Left lung (tissue), 14 donors: ENCODE measurements at places on chromosomes 16 and 17. TPM values are rescaled to one million over a fixed set of nuclear protein-coding genes. Genes with fewer than 3 reads are reported as not detected.

The GRAPL gene
- polyA plus RNA-seq = 12.2 TPM

The MMD gene
- 25.6 TPM for polyA plus RNA-seq

The CLEC18A gene
- polyA plus RNA-seq = 0.69 TPM

- DNase-seq = no peak
Measured at GRCh38 chr17:3729881-3730280, 6.2 kb downstream of the HASPIN start.

- no peak for DNase-seq
Measured at GRCh38 chr16:29714972-29715371, 30.8 kb downstream of the C16orf54 start.

DNA sequence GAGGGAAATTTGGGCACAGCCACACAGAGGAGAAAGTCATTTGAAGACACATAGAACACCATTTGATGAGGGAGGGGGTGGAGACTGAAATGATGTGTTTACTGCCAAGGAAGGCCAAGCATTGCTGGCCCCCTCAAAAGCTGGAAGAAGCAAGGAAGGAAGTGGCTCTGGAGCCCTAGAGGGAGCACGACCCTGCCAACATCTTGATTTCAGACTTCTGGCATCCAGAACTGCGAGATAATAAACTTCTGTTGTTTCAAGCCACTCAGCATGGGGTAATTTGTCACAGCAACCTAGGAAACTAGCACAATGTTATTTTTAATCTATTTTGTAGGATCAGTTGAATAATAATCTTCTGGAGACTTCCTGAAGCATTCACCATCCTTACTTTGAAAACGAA, 314.8 kb upstream of the GOT2 start:
- no peak for DNase-seq

GRCh38 chr17:57562184-57562698, 182.9 kb downstream of the CCDC182 start:
- no peak for DNase-seq

GRCh38 chr17:73952082-73952479, 251.4 kb upstream of the RPL38 start:
- no peak for DNase-seq

- no peak for DNase-seq
Measured at GRCh38 chr16:5622234-5622884, 524.8 kb upstream of the EEF2KMT start.

DNA sequence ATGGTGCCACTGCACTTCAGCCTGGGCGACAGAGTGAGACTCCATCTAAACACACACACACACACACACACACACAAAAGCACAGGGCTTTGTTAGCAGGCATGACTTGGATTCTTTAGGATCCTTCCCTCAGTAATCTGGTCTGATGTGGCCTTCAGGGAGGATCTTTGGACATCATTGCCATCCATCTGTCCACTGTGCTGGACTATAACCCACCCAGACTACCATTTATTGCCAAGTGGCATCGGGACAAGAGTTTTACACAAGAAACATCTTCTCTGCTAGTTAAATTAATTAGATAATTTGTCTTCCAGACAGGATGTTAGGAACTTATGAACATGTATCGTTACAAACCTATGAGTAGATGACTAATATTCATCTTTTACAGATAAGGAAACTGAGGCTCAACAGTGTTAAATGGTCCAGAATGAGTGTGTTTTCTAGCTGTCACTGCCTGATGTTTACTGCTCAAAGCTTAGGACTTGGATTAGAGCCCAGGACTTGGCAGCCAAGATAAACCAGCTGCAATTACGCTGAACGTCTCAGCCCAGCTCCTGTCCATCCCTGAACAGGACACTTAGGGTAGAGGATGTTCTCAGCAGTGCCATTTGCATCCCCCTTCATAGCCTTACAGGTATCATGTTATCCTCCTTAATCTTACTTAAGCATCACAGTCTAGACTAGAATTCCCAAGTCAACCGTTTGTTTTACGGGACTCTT, 285.8 kb downstream of the WWOX start:
- no peak for DNase-seq

GRCh38 chr16:57409065-57409464, 4.5 kb downstream of the CCL17 start:
- DNase-seq = no peak

DNA sequence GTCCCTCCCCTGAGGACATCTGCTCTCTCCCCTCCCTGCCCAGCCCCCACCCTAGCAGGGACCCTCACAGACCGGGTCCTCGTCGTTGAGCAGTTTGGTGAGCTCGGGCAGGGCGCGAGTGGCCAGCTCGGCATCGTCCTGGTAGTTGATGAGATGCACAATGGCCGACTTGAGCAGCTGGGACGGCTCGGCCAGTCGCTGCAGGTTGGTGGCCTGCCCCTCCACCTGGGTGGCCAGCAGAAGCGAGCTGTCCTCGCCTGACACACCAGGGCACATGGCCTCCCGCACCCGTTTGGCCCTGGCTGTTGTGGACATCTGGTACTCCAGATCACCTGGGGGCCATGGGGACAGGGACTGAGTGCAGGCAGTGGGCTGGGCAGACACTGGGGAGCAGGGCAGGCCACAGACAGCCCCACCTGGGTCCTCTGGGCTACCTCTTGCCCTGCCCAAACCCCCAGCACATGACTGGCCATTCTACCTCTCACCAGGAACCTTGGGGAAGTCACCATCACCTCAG, 17.1 kb downstream of the JUP start:
- DNase-seq = peak; percentile 66

GRCh38 chr17:7632492-7632894, 2.6 kb downstream of the SHBG start:
- DNase-seq = no peak

- DNase-seq = no peak
Measured at GRCh38 chr17:1592751-1593629, 30.4 kb upstream of the PITPNA start.

GRCh38 chr17:68682903-68683302, 81.7 kb upstream of the FAM20A start:
- DNase-seq = no peak
